ENCODE measurements at places on chromosomes 3 and 15.

- no peak for DNase-seq
Measured at GRCh38 chr3:101512396-101512645, 691 bp downstream of the SENP7 start.

DNA sequence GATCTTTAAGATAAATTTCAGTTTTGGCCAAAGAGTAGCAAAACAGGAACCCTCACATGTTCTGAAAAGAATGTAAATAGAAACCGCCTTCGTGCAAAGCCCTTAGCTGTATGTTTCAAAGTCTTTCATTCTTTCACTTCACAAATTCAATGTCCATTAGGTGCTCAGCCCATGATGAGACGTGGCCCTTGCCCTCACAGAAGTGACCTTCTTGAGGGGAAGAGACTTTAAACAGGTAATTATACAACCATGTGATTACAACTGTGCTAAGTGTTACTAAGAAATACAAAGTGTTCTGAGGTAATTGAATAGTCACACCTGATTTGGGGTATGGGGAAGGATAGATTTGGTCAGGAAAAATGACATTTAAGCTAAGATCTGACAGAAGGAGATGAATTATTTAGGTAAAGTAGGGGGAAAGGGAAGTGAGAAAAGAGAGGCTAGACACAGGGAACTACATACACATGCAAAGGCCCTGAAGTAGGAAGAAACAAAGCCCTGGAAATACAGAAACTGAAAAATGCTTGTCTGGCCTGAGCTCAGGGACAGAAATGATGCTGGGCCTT lies 19.6 kb downstream of the HSPBAP1 start:
- DNase-seq, result no peak

DNA sequence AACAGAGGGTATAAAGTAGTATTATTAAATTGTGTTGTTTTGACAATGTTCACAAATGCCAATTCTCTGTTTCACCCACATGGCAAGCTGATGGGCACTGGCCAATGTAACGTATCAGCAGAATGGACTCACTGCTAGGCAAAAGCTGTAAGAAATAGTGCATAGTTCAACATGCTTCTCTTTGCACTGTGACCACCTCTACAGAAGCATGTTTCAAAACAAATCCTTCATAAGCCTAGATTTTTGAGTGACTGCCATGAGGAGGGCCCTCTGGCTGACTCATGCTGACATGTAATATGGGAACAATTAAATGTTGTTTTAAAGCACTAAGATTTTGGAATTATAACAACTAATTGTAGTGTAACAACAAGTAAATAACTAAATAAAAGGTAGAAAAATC lies 3.2 kb downstream of the GBE1 start:
- no peak for DNase-seq

- no peak for DNase-seq
Measured at GRCh38 chr3:148233403-148233802, 464.3 kb upstream of the AGTR1 start.

- no peak for DNase-seq
Measured at GRCh38 chr3:141181819-141182218, 49.8 kb upstream of the PXYLP1 start.

DNA sequence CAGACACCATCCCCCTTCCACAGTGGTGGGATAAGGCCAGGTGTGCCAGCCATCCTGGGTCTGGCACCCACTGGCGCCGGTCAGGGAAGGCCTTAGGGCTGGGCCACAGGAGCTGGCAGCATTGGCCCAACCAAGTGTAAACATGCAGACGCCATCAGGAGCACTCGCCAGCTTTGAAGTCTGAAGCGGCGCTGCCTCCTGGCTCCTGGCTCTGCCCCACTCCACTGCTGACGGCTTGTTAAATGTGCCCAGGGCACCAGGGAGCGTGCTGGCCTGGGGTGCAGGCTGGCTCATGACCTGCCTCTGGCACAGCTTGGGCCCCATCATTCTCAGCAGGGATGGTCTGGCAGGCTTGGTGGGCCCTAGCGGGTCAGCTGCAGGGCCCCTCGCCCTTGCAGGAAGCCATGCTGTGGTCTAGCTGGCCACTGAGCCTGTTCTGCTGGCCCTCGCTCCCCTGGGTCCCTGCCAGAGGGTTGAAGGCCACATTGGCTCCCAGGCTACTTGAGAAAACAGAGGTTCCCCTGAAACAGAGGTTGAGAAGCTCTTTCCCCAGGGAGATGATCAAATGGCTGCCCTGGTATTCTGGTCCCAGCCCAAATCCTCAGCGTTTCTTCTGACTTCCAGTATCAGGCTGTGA lies 116.6 kb downstream of the DNAJB8 start:
- no peak for DNase-seq

GRCh38 chr3:73577704-73578103 lies 47.0 kb downstream of the PDZRN3 start:
- no peak for DNase-seq

DNA sequence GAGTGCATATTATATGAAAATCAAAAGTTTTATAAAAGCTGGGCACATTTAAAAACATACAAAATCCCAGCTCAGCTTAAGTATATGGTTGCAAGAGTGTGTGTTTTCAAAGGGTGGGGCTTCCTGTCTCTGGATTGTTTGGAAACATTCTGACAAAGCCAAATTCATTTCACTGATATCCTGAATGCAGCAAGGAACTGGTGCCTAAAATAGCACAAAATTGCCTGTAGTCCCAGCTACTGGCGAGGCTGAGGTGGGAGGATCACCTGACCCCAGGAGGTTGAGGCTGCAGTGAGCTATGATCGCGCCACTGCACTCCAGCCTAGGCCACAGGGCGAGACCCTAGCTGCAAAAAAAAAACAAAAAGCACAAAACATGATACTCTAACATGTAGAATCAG lies 13.0 kb upstream of the TJP1 start:
- DNase-seq, result no peak

DNA sequence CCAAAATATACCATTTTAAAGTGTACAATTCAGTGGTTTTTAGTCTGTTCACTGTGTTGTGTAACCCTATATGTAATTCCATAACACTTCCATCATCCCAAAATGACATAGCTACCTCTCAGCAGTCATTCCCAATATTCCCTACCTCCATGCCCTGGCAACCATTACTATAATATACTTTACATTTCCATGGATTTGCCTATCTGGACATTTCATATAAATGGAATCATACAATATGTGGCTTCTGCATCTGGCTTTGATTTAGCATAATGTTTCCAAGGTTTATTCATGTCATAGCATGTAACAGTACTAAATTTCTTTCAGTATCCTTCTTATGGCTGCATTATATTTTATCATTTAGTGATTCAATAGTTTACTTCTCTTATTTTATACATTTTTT lies 25.3 kb downstream of the FAM98B start:
- no peak for DNase-seq

GRCh38 chr3:71518089-71518488 lies 65.4 kb downstream of the FOXP1 start:
- DNase-seq, result no peak
